ENCODE measurements at places on chromosomes 16 and 17. TPM values are rescaled to one million over a fixed set of nuclear protein-coding genes. Genes with fewer than 3 reads are reported as not detected.

DNA sequence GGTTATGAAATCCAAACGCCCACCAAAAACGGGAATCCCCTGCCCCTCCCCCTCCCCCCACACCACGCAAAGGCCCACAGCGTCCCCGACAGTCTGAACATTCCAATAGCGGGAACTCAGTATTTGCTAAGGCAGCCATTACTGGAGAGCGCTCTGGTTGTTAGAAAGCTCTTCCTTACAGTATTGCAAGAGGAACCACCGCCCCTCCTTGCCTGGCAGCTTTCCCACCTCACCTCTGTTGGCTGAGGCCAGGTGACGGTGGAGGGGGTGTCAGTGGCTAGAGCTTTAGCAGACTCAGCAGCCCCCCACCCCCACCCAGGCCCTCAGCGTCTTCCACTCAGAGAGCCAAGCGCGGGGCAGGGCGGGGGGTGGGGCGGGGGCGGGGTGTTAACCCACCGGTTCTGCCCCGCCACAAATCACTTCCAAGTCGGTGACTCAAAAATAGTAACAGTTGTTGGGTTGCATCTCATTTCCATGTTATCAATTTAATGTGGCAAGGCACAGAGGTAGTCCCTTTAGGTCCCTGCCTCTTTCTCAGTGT is 2.2 kb upstream of the PLEKHH3 start:
- DNase-seq, result peak; percentile 35

- DNase-seq, result peak; percentile 44
These were observed 4.5 kb upstream of the MEIOB start for GRCh38 chr16:1876468-1876867.

DNA sequence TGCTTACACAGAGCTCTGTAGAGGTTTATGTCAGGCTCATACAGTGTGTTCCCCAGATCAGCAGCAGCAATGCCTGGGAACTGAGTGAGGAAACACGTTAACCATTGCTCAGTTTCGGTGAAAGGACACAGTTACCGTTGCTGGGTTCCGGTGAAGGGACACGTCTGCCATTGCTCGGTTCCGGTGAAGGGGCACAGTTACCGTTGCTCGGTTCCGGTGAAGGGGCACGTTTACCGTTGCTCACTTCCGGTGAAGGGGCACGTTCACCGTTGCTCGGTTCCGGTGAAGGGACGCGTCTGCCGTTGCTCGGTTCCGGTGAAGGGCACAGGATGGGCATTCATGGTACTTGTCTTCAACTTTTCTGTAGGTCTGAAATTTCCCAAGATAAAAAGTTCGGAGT is 81.7 kb downstream of the MRM3 start:
- DNase-seq, result no peak

DNA sequence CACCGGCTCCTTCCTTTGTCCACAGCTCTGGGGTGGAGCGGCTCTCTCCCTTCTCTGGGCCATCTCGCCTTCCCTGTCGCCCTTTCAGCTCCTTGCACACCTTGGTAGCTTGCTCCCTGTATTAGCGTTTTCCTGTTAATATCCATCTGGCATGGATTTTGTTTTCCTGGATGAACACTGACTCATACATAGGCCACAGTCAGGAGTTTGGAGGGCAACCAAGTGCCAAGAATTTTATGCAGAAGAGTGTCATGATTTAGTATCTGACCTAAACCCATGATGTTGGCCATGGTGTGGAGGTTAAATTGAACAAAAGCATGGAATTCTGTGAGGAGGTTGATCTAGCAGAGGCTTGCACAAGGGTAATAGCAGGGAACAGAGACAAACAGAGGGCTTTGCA is 180.9 kb downstream of the AIPL1 start:
- DNase-seq, result no peak

DNA sequence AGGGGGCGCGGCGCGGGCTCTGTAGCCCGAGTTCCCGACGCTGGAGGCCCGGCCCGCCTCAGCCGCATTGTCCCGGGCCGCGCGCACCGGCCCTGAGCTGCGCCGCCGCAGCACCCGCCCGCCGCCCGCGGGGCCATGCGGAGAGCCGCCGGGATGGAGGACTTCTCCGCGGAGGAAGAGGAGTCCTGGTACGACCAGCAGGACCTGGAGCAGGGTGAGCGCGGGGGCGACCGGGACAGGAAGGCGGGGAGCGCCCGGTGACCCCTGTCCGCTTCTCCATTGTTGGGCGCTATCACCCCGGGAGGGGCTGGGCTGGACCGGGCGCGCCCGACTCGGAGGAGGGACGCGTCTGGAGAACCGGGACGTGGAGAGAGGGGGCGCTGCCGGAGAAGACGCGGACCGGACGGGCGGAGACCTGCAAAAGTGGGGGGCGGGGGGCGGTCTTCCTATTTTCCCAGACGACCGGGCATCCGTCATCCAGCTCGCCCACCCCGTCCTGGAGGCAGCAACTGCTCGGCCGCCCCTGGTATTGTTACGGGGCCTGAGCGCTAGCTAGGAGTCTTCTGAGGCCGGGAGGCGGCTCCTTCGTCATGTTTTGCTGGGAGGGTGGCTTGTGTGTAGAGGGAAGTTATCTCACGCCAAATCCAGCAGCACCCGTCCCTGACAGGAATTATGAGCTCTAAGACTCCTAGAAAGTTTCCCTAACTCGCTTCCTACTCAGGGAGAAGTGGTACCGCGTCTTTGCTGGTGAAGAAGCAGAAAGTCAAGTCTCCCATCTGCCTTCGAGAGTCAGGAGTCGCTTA is 678 bp downstream of the CDR2L start:
- peak; percentile 33 for DNase-seq

DNA sequence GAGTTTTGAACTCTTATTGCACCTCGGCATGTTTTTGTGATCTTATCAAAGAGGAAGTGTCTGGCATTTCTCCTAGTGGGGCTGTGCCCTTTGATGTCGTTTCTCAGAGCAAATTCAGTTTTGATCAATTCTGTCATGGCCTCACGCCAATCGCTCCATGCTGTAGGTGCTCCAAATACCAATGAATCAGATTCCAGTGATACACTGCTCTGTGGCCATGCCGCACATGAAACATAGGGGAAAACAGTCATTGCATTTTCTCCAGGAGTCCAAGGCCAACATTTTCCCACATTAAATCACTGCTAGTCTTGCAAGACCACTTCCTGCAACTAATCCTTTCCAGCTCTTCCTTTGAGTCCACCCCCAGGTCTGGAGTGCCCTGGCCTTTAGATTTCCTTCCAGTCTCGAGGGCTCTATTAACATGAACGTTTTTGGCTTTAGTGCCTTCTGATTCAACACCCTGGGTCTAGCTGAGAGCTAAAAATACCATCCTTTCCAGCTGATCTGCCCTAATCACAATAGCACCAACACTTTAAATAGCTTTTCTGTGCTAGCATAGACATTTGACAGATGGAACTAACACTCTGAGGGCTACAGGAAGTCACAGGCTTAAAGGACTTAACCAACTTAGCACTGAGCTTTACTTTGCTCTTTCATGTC is 18.2 kb upstream of the RASL10B start:
- no peak for DNase-seq

GRCh38 chr17:46785696-46786095 is 32.8 kb downstream of the WNT3 start:
- no peak for DNase-seq

- DNase-seq, result no peak
These were observed 36.0 kb upstream of the PVALEF start for GRCh38 chr17:81129289-81129688.

GRCh38 chr16:30766206-30766932 is 4.2 kb downstream of the RNF40 start:
- no peak for DNase-seq

GRCh38 chr16:15033309-15033707 is 22.6 kb downstream of the NTAN1 start:
- DNase-seq, result no peak

GRCh38 chr16:74607310-74607961 is 522 bp upstream of the GLG1 start:
- DNase-seq, result no peak

GRCh38 chr16:9437115-9437514 is 345.7 kb downstream of the HAPSTR1 start:
- no peak for DNase-seq

DNA sequence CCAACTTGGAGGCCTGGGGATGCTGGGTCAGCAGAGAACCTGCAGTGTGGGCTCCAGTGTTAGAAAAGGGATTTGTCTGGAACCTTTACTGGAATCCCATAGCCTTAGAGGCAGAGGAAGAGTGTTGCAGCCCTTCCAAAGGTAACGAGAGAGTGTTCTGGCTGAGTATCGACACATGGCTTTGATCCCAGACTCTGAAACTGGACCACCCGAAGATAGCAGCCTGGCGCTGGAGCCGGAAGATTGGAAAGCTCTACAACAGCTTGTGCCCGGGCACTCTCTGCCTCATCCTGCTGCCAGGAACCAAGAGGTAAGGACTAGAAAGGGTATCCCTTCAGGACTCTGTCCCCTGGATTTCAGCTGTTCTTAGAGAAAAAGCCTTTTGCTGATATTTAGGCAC is 39.7 kb downstream of the REXO5 start:
- no peak for DNase-seq

DNA sequence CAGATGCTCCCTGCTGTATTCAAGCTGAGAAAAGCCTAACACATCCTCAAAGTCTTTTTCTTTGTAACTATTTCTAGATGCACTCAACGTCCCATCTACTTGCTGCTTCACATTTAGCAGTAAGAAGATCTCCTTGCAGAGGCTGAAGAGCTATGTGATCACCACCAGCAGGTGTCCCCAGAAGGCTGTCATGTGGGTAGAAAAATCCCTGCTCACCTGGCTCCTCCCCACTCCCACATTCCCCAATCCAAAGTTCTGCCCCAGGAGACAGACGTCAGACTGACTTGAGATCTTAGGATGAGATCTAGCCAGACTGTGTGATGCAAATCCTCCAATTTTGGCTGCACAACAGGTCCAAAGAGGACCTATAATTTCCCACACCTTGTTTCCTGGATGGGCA is 1.1 kb downstream of the CCL13 start:
- no peak for DNase-seq

DNA sequence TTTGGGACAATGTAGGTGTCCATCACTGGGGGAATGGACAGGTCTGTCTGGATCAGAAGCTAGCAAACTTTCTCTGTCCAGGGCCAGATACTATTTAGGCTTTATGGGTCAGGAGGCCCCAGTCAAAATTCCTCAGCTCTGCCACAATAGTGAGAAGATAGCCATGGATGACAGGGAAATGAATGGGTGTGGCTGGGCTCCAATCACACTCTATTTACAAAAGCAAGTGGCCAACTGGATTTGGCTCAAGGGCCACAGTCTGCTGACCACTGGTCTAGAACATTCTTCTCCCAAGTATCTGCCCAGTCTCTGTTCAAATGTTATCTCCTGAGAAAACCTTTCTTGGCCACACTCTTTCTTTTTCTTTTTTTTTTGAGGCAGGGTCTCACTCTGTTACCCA is 339.9 kb downstream of the SOX9 start:
- DNase-seq, result no peak

DNA sequence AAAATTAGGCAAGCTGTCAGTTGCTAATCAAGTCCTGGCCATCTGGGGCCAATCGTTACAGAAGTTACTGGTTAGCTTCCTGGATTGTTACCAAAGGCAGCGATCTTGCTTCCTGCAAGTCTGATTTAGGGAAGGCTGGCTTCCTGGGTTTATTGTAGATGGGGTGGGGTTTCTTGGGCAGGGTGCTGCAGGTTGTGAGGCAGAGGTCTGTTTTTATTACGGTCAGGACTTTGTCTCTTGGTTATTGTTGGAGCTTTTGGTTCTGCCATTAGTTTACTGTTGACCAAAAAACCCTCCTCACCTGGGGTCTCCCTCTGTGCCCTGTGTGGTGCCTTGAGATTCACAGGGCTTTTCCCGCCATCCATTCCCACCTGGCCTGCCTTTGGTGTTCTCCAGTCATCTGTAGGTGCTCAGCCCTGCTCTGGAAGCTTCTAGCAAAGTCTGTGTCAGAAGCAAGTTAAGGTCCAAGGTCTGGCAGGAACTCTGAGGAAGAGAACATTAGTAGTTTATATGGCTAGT is 36.9 kb downstream of the SLC47A1 start:
- no peak for DNase-seq

The CTRL gene
- total RNA-seq, result 5.0 TPM

The CACNA1G gene
- not detected for total RNA-seq

The BCAR1 gene
- not detected for total RNA-seq

The ENPP7 gene
- not detected for total RNA-seq

The MRM3 gene
- 12.8 TPM for total RNA-seq

The TSNAXIP1 gene
- total RNA-seq, result 0.20 TPM

The DOC2B gene
- not detected for total RNA-seq

The NECAB2 gene
- total RNA-seq, result not detected

The TCAP gene
- 1.5 TPM for total RNA-seq

The ATF7IP2 gene
- total RNA-seq, result 23.6 TPM

The RND2 gene
- not detected for total RNA-seq

The EXOC3L1 gene
- not detected for total RNA-seq
